ENCODE measurements at places on chromosomes 5 and 9.

- no peak for DNase-seq
These were observed 40.0 kb downstream of the EHMT1 start for GRCh38 chr9:137658781-137659180.

DNA sequence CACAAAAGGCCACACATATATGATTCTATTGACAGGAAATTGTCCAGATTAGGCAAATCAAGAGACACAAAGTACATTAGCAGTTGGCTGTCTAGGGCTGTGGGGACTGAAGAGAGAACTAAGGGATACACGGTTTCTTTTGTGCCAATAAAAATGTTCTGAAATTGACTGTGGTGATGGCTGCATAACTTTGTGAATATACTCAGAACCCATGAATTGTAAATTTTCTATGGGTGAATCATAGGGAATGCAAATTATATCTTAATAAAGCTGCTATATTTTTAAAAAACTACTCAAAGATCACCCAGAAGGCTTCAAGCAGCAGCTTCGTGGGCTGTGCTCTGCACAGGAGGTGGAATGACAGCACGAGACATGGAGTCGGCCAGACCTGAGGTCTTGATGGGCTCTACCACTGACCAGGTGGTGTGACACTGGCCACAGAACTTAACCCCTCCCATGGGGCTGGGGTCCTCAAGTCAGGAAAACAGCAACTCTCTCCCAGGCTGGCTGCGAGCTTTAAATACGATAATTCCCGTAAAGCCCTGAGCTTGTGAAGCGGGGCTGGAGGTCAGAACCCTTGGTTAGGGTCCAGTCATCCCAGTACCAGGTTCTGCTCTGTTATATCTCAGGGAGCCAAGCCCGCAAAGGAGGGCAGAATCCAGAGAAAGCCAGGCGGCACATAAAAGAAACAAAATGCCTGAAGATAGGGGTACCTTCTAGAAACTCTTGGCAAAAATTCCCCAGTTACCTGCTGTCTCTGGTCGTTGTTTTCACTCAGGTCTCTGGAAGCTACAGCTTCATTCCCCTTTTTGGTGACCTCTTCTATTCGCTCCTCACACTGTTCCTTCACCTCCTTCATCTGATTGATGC lies 59.1 kb downstream of the GOLM1 start:
- DNase-seq = no peak

DNA sequence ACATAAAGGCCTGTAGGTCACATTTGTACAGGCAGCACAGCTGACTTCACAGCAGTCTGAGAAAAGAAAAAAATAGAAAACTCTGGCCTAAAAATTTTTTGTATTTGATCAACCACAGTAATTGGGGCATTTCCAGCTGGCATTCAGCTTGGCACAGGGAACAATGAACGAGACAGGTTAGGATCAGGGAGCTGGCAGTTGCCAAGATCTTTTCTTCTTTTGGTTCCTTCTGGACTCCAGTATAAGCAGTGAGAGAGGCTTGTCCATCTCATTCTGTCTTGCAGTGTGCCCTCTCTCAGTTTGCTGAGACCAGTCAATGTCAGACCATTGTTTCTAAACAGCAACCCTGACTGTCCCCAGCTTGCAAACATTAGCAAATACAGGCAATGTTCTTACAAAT lies 601.1 kb downstream of the TLR4 start:
- DNase-seq = no peak

DNA sequence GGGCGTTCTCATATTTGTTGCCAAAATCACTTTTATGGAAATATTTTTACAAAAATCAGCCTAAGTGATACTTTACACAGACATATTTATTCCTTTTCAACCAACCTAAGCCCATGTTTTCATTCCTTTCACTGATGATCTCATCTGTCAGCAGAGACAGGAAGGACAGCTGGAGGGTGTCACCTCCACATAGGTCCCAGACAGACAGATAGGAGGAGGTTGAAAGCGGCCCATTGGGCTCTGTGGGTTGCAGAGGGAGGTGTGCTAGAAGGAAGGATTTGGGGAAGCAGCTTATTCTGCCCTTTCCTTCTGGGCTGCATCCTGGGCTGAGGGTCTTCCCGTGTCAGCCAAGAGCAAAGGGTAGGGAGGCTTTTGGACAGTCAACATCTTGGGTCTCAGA lies 26.0 kb upstream of the SEMA4D start:
- peak; percentile 22 for DNase-seq

- DNase-seq = no peak
These were observed 3.0 kb downstream of the MVB12B start for GRCh38 chr9:126329476-126330275.

- DNase-seq = no peak
These were observed 25.5 kb upstream of the RUSC2 start for GRCh38 chr9:35464141-35465025.

GRCh38 chr5:74063346-74063745 lies 437.4 kb downstream of the ARHGEF28 start:
- DNase-seq = no peak

DNA sequence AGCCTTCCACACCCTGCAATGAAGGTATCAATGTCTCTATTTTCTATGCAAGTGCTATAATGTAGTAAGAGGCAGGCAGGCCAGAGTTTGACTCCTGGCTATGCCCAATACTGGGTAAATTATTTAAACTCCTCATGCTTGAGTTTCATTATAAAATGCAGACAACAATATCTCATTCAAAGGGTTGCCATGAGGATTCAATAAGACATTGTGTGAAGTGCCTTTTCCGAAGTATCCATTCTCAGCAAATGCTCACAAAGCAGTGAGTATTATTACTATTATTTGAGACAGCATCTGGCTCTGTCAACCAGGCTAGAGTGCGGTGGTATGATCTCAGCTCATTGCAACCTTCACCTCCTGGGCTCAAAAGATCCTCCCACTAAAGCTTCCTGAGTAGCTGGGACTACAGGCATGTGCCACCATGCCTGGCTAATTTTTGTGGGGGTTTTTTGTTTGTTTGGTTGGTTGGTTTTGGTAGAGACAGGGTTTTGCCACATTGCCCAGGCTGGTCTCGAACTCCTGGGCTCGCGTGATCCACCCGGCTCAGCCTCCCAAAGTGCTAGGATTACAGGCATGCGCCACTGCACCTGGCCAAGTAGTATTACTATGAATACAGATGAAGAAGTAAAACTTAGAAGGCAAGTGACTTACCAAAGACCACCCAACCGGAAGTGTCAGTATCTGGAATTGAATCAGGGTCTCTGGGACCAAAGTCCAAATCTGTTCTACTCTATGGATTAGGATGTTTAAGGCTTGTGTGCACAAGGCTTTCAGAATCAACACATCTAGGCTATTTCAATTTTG lies 18.8 kb downstream of the ADAM19 start:
- no peak for DNase-seq

DNA sequence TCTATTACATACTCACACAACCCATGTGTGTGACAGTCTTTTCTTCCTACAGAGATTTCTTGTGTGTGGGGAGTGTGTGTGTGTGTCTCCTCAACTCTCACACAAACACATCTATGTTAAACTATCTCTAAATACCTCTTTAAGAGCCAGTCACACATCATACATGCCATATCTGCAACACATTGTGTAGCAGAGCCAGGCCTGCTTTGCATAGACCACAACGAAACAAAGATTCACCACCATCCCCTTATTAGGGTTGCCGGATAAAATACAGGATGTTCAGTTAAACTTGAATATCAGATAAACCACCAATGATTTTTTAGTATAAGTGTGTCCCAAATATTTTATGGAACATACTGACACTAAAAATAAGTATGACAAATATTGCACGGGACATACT lies 2.3 kb downstream of the FAM170A start:
- no peak for DNase-seq

DNA sequence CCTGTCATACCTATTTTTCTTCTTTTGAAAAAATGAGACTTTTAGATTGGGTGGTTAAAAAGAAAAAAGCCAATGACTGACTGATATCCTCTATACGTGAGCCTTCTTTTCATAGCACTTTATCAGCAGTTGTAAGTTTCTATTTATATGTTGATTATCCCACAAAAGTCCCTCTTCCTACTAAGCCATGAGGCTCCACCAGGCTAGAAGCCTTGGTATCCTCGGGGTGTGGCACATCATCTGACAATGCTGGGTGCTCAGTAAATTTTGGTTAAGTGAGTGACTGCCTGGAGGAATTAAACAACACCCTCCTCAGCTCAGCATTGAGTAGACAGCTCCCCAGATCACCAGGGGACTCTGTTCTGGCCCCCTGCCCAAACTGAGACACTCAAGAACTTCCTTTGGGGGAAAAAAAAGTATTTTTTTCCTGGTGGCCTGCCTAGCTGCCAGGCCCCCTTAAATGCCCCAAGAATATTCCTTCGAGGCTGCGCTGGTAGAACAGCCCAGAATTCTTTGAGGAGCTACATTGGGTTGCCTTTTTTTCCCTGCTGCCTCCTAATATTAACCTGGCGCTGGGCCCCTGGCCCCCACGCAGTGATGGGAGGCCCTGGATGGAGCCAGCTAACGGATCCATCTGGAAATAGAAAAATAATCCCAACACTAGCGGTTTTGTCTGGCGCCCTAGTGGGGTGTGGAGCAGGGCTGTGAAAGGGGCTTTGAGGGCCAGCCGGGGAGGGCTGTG lies 23.4 kb upstream of the COL27A1 start:
- DNase-seq = no peak

GRCh38 chr5:166962461-166962860 lies 1329.0 kb upstream of the WWC1 start:
- no peak for DNase-seq

DNA sequence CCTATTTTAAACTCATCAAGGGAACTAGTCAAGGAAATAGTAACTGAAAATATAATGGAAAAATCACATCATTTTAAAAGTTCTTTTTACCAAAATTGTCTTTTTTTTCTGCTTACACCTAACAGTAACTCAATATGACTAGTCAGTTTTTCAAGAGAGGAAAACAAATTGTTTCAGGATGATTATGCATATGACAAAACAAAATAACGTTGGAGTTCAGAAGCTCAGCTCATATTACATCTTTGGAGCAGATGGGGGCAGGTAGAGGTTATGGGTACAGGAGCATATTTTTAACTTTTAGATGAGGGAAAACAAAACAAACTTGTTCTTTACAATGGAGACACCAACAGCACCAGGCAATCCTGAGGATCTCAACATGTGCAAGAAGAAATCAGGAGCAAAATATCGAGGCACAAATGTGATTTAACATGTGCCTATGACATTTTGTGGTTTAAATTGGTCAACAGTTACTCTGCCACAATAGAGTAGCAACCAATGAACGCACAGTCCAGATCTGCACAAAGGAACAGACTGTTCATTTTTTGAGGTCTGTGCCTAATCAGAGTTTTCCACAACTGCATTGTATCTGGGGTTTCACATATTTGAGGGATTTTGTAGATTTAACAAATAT lies 659.0 kb downstream of the ANXA1 start:
- no peak for DNase-seq

GRCh38 chr5:82174128-82174918 lies 103.8 kb downstream of the RPS23 start:
- peak; percentile 41 for DNase-seq
